ENCODE measurements at places on chromosomes 5 and 9.

DNA sequence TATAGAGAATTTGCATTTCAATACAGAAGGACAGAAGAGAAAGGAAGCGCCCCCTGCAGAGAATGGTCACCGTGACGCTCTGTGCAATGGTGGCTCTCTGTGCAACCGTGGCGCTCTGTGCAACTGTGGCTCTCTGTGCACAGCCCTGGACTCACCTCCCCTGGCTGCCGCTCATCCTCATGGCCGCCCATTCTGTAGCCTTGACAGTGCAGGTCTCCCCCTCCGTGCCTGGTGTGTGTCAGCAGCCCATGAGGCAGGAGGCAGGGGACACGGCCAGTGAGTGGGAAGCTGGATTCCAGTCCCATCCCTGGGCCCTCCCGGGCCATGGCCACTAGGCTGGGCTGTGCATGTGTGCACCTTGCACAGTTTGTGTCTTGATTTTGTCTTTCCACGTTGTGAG lies 12.0 kb downstream of the EXOC3 start:
- DNase-seq = no peak

GRCh38 chr9:120186276-120186675 lies 393.7 kb downstream of the CDK5RAP2 start:
- no peak for DNase-seq

GRCh38 chr9:70534471-70534870 lies 120.0 kb upstream of the KLF9 start:
- no peak for DNase-seq

- no peak for DNase-seq
These were observed 95.5 kb downstream of the PAX5 start for GRCh38 chr9:36938617-36939016.

GRCh38 chr9:70579686-70580085 lies 165.2 kb upstream of the KLF9 start:
- DNase-seq = no peak
